AG08395 (cell line): ENCODE measurements at places on chromosomes 11 and 22.

DNA sequence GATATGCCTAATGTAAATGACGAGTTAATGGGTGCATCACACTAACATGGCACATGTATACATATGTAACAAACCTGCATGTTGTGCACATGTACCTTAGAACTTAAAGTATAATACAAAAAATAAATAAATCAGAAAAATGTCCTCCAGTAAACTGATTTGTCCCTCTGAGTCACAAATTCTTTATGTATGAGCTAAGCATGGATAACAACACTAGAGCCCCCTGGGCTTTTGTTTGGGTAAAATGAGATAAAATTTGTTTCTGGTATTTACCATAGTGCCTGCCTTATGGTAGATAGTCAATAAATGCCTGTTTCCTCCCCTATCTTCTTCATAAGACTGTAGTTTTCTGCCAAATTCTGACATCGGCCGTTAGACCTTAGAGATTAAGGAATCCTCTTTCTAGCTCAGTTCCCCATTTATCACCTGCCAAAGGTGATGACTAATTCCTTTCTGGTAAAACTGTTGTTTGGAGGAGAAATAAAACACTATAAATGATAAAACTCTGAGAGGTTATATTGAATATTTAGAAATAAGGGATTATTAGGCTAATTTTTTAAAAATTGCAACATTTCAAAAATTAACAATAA, 43.6 kb upstream of the LUZP2 start:
- no peak for DNase-seq

GRCh38 chr11:56624661-56625110, 10.0 kb upstream of the OR5M1 start:
- peak; percentile 57 for DNase-seq

DNA sequence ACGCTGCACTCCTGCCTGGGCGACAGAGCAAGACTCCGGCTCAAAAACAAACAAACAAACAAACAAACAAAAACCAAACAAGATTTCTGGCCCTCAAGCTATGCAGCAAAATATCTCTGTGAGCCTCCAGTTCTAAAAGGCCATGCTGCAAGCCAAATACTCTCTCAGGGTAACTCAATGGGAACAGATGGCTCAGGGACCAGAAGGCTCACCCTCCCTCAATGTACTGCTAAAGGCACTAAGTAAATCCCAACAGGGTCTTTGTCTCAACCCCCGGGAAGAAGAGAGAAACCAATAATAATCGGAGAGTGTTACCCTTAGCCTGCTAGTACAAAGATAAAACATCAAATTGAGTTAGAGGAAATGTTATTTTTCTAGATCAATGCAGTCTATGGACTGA, 119.7 kb upstream of the ZC3H12C start:
- no peak for DNase-seq

- no peak for DNase-seq
These were observed 14.4 kb upstream of the OR52K1 start for GRCh38 chr11:4467811-4468606.
